ENCODE measurements at places on chromosomes 12 and 14.

DNA sequence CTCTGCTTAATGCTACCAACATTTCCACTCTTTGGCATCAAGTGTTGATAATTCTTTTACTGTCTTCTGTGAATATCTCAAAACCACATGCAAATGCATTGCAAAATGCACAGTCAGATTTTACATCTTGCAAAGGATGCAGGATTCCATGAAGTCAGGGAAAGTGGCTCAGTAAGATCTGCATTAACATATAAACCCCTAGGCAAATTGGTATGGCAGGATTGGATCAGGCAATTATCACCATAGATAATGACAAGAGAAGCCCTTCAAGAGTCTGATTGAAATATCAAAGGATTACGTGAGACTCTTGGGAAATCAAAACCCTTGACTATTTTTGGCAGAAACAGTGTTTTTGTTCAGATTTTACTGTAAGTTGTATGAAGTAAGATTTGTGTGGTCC, 71.0 kb downstream of the TMTC2 start:
- no peak for DNase-seq

DNA sequence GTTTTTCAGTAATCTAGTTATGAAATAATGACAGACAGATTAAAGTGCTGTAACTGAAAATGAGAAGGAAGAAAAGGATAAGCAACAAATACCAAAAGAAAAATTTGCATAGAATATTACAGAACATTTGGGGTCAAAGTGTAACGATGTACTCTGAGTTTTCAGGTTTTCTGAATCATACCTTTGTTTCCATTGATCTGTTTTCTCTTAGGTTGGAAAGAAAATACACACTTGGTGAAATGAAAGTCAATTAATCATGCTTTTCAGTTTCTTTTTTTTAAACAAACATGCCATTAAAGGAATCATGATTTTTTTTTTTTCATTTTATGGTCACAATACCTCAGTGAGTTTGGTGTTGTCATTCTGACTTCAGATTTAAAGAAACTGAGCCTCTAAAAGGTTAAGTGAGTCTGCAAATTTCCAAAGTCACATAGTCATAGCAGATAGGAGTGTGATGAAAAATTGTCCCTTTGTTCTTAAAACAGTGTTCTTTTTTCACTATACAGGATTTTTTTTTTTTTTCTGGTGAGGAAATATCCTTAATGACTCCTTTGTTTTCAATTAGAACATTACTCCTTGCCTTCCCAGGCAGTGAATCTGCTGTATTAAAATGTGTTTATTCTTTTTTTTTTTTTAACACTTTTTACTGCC, 35.9 kb upstream of the PZP start:
- no peak for DNase-seq

DNA sequence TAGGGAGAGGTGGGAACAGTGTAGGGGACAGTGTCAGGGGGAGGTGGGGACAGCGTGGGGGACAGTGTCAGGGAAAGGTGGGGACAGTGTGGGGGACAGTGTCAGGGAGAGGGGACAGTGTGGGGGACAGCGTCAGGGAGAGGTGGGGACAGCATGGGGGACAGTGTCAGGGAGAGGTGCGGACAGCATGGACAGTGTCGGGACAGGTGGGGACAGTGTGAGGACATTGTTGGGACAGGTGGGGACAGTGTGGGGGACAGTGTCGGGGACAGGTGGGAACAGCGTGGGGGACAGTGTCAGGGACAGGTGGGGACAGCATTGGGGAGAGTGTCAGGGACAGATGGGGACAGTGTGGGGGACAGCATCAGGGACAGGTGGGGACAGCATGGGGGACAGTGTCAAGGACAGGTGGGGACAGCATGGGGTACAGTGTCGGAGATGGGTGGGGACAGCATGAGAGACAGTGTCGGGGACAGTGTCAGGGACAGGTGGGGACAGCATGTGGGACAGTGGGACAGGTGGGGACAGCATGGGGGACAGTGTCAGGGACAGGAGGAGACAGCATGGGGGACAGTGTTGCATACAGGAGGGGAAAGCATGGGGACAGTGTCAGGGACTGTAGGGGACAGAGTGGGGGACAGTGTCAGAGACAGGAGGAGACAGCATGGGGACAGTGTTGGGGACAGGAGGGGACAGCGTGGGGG, 139.0 kb downstream of the TMEM121 start:
- DNase-seq, result no peak

DNA sequence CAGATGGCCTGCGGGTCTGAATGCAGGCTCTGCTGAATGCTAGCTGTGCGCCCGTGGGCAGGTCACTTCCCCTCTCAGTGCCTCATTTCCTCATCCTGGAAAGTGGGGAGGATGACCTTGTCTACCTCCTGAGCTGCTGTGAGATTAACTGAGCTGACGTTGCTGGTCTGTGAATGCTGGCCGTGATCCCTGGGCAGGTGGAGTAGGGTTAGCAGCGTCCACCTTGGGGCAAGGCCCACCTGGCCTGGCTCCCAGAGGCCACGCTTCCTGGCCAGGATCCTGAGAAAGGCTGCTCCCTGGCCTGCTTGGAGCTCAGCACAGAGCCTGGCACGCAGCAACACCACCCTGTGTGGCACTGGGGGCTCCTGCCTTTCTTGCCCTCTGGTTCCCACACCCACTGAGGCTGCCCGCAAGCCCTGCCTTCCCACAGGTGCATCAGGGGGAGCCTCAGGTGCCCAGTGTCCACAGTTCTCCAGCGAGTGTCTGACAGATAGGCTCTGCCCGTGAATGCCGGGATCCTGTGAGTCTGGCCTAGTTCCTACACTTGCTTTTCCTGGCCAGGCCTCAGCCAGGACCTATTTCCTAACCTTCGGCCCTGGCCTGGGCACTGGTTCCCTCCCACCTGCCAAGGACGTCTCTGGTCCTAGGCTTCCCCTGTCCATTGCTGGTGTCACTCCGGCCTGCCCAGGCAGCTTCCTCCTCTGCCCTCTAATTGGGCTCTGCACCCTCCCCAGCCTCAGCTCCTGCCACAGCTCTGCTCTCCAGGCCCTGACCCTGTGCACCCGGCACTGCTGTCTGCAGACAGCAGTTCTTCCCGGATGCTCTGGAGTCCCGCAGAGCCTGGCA, 37.2 kb upstream of the TDRD9 start:
- DNase-seq, result no peak

GRCh38 chr12:14167005-14167628, 185.7 kb upstream of the GRIN2B start:
- DNase-seq, result no peak

- DNase-seq, result no peak
These were observed 923 bp upstream of the ITPR2 start for GRCh38 chr12:26833743-26834490.

DNA sequence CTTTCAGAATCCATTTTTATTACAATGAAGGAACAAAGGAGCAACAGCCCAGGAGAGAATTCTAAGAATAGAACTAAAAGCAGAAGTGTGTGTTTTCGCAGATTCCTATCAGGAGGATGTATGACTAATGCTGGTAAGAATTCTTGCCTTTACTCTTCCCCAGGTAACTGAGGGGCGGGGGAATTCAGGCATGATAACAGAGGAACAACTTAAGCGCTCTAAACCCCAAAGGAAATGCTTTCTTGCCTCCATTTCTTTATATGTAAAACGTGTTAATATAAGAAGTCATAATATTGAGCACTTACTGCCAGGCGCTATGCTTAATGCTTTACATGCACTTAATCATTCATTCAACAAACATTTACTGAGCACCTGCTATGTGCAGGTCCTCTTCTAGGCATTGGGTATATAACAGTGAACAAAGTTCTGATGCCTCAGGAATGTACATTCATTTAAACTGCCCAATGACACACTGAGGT, 4.5 kb downstream of the HCAR1 start:
- no peak for DNase-seq

GRCh38 chr12:93127582-93128331, 198.7 kb upstream of the EEA1 start:
- no peak for DNase-seq

DNA sequence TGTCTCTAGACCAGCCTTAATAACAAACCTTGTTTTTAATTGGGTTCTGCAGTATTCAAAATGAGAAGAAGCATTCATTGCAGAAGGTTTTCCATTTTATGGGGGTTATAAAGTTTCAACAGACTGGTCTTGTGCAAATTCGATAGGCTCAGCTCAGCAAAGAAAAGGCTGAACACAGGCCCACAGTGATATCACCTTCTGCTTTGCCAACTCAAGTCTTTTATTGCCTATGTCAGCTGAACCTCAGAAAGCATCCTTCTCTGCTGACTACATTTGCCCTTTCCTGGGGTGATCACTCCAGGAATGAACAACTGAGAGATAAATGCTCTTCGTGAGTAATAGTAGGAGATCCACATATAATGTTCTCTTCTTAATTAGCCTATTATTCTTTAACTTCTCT, 134.5 kb upstream of the CCDC175 start:
- no peak for DNase-seq

- DNase-seq, result no peak
These were observed 89.6 kb downstream of the SCARB1 start for GRCh38 chr12:124774054-124774461.

DNA sequence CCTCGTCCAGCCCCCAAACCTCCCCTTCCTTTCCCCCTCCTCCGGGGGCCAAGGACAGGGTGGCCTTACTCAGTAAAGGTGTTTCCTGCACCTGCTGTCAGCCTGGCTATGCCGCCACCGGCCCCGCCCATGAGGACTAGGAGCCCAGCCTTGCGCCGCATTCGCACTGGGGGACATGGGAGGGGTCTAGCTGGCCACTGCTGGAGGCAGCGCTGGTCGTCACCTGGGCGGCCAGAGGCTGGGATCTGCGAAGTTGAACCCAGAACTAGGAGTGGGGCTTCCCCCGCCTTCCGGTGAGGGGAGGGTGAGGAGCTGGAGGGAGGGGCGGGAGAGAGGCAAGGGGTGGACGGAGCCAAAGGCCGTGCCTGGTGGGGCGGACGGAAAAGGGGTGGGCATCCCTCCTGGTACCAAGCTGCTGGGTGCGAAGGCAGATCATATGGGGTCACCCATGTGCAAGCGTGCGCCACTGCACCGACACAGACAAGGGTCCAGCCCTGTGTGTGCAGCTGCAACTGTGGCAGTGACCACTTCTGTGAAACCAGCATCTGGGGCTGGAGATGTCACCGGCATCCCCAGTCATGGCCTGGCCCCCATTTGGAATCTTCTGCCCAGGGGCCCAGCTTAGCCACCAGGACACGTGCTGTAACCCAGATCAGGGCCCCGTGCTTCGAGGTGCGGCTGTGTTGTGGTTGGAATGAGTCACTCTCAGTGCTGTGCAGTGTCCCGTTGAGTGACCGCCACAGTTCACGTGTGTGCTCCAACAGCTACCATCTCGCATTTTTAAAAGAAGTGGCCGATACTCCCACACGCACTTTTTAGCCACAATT, 8.5 kb downstream of the AMN start:
- no peak for DNase-seq

DNA sequence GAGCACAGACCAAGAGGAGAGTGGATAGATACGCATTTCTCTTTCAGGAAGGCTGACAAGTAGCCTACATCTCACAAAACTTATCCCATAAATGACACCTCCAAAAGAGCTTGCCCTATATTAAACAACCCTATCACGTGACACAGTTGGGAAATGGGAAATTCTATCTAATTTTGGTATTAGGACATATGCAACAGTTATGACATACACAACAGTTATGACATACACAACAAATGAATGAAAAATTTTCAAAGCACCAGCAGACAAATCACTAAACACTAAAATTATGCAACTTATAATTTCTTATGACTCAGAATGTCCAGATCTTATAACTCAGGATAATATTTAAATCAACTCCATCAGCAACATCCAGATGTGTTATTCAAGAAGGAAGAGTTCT, 54.1 kb downstream of the DUSP16 start:
- no peak for DNase-seq

DNA sequence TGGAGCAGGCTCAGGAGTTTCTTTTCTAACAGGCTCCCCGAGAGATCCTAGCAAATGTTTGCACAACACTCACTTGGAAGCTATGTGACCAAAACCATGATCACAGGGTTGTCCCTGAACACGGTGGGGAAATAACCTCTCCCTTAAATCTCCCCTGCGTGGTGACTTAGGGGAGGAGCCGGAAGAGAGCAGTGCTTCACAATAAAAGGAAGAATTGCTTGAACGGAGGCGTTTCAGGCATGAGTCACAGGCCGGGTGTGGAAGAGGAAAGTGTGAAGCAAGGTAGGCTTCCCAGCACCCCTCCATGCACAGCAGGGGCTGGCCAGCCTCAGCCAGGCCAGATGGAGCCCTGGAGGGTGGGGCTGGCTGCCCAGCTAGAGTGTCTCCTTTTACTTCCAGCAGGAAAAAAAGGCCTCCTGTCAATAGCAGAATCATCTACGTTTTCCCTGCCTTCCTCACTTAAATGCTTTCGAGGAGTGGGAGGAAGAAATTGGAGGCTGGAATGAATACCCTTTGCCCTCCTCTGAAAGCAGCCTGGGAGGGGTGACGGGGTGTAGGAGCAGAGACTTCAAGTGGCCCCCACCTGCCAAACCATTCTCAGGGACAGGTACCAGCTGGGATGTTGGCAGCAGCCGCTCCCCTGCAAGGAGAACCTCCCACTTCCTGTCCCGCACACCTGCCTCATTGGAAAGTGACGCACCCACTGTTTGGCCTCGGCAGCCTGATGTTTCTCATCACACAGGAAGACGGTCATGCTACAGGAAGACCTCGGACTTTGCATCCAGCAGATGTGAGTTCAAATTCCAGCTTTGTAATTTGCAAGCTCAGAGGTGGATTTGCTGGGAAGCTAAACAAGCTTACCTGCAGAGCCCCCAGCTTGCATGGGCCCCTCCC, 30.1 kb upstream of the PPP2R5C start:
- DNase-seq, result peak; percentile 64

- no peak for DNase-seq
These were observed 44.4 kb upstream of the PRIMA1 start for GRCh38 chr14:93832665-93833064.

DNA sequence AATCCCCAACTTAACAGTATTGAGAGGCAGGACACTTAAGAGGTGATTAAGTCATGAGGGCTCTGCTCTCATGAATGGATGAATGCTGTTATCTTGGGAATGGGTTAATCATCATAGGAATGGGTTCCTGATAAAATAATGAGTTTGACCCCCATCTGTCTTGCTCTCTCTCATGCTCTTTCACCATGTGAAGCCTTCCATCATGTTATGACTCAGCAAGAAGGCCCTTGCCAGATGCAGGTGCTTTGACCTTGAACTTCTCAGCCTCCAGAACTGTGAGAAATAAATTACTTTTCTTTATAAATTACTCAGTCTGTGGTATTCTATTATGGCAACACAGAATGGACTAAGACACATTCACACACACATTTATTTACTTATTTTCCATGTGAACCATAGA, 89.0 kb upstream of the PPM1H start:
- no peak for DNase-seq

- DNase-seq, result no peak
These were observed 8.9 kb downstream of the ASCL1 start for GRCh38 chr12:102966200-102966863.

- no peak for DNase-seq
These were observed 52.3 kb downstream of the POLR3B start for GRCh38 chr12:106409878-106410277.

GRCh38 chr14:72906879-72907278, 13.0 kb upstream of the DPF3 start:
- DNase-seq, result no peak

Measured in activated CD8-positive, alpha-beta memory T cell treated with anti-CD3 and anti-CD28 coated beads for 4 hours (primary cell).